ENCODE measurements at places on chromosomes 7 and 10.

DNA sequence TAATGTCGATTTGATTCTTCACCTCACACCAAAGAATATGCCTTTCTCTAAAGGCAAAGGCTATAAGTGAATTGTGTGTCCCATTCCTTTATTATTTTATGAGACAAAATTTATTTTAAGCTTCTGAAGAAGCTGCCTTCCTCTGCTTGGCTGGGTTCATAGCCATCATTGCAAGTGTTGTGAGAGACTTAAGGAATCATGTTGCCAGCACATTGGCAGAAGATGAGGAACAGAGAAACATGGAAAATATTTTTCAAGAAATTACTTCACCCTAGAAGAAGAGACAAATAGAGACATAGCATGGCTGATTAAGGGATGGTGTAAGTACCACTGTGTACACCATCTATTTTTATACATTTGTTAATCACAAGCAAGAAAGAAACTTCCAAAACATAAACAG lies 230.1 kb upstream of the SEMA3E start:
- no peak for DNase-seq

GRCh38 chr7:88169717-88170320 lies 50.0 kb downstream of the SRI start:
- no peak for DNase-seq

GRCh38 chr7:12111422-12112405 lies 99.4 kb upstream of the TMEM106B start:
- peak; percentile 86 for DNase-seq

DNA sequence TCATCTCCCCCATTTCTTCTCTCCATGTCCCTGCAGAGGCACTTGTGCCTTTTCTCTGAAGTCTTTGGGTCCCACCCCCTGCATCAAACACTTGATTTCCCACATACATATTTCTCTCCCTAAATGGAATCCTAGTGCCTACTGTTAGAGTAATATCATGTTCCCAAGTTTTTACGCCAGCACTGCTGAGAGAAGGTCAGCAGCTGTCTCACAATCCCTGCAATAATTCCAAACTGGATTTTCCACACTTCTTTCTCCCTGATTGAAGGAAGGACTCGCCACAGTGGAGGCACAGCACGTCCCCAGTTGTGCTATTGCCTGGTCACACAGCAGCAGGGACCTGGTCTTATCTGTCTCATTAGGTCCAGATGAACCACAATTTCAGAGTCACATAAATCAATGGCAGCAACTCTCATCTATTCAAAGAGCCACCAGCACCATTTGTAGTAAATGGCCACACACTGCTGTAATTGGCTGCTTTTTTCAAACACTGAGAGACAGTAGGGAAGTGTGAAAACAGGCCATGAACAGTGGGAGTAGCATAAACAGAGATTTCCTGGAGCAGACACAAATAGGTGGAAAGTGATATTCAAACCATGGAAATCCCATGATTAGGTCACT lies 605.5 kb downstream of the XPNPEP1 start:
- DNase-seq = no peak

- DNase-seq = no peak
These were observed 233.7 kb downstream of the DGKI start for GRCh38 chr7:137613006-137613525.

GRCh38 chr10:86226781-86227201 lies 139.8 kb downstream of the GRID1 start:
- no peak for DNase-seq

DNA sequence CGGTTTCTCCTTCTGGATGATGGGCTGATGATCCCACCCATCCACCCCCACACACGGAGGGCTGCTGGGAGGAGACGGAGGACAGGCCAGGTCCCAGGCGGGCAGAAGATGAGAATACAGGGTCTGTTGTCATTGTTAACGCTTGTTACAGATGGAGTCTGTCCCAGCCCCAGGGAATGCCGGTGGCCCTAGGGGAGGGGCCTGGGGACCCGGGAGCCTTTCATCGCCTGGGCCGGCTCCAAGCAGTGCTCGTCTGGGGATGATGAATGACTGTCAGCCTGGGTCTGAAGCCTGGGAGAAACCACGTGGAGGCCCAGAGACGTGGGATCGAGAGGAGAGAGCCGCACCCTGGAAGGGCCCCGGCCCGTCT lies 69.2 kb downstream of the UNCX start:
- DNase-seq = no peak

DNA sequence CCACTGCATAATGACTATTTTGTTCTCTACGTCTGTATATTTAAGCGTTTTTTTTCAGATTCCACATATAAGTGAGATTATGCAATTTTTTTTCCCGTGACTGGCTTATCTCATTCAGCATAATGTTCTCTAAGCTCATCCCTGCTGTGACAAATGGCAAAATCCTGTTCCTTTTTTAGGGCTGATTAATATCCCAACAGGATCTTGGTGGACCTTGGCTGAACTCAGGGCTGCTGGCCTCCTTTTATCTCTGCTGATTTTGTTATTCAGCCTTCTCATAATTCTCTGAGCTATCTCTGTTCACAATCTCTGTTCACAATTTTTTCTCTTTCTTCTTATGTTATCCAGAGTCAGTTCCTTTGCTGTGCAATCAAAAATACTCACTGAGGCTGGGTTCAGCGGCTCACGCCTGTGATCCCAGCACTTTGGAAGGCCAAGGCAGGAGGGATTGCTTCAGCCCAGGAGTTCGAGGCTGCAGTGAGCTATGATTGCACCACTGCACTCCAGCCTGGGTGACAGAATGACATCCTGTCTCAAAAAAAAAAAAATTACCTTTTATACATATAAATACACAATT lies 1035.9 kb upstream of the AUTS2 start:
- no peak for DNase-seq

DNA sequence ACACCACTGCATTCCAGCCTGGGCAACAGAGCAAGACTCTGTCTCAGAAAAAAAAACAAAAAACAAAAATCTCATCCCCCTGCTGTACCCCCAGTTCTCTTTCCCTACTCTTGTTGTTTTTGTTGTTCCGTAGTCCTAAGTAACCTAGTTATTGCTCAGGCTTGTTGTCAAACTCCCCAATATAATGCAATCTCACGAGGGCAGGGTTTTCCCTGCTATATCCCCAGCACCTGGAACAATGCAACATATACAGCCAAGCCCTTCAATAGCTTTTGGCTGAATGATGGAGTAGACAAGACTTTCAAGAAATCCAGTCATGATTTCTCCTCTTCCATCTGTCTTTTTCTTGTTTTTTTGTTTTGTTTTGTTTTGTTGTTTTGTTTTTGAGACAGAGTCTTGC lies 10.2 kb downstream of the ACSL5 start:
- DNase-seq = no peak

DNA sequence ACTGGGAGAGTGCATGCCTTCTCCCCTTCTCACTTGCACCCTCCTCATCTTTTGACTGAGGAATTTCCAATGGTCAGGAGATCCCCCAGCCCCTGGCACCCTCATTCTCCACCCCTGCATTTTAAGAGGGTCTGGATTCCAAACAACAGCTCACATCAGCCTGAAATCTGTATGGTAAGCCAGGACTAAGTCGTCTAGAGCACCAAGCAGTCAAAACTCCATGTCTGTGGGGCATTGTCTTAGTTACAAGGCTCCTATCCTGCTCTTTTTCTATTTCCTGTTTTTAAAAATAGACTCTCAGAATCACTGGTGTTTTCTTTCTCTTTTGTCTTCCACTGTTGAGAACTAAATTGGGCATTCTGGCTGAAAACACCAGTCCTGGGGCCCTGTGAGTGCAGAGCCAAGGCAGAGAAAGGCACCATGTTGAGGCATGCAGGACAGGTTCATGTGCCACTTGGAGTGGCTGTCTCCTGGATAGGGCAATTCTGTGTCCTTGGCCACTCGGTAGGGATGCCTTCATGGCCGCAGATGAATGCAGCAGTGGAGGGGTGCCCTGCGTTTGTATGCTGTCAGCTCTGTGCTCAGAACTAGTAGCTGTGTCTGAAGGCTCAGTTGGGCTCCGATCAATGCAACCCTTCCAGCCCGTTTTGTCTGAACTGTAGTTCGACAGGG lies 216.6 kb upstream of the YAE1 start:
- no peak for DNase-seq

GRCh38 chr7:85714043-85714578 lies 527.3 kb upstream of the SEMA3D start:
- no peak for DNase-seq

DNA sequence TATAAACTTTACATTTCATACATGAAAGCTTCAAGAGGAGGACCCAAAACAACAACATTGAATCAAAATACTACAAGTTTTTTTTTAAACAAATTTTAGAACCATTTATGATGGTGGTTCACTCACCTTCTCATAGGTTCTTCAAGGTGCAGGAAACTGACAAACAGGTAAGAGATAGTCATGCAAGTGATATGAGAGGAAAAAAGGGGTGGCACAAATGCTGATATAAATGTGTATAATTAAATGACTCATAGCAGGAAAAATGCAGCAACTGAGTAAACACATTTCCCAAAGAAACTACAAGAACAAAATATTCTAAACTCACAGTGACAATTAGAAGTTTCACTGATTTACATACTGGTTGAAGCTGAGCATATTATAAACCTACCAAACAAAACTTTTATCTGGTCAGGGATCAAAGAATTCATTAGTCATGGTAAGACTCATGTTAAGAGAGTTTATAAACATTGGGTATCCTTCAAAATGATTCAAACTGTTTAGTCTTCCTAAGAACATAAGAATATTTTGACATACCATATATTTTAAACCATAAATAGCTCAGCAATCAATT lies 14.1 kb downstream of the ZWINT start:
- DNase-seq = no peak

DNA sequence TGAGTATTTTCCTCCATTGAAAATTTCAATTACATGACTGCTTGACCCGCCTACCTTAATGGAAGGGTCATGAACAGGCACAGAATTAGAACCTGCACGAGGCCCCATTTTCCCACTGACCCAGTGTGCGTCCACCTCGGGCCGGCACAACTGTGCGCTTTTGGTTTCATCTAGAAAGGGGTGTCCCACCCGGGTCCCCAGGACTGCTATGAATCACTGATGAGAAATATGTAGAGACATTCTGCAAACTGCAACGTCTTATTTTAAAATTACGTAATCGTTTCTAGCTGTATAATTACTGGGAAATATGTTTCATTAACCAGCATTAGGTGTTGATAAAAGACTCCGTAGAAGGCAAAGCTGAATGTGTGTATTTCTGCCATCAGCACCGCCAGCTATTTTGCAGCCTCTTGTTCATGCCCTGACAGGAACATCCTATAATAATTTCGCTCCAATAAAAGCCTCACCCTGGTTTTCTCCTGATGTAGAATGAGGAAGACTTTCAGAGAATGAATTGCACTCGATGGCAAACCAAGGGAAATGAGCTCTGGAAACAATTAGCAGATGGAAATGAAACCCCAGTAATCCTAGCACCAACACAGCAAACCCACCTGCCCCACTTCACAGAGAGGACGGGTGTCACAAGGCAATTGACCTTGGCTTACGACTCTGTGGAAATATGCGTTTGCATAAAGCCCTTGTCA lies 562.1 kb downstream of the DNAJB6 start:
- no peak for DNase-seq

- no peak for DNase-seq
These were observed 2.0 kb upstream of the AOAH start for GRCh38 chr7:36726311-36726710.

GRCh38 chr10:6416892-6417512 lies 163.1 kb downstream of the PRKCQ start:
- no peak for DNase-seq

GRCh38 chr10:12588091-12588860 lies 238.9 kb downstream of the CAMK1D start:
- DNase-seq = no peak

- no peak for DNase-seq
These were observed 52.1 kb downstream of the ADRB1 start for GRCh38 chr10:114095559-114096337.

- DNase-seq = peak; percentile 64
These were observed 171.4 kb upstream of the NUPR2 start for GRCh38 chr7:56287429-56288138.

GRCh38 chr7:3591944-3592343 lies 290.9 kb downstream of the SDK1 start:
- no peak for DNase-seq

- no peak for DNase-seq
These were observed 47.2 kb downstream of the MYL10 start for GRCh38 chr7:101581891-101582290.

GRCh38 chr7:95915731-95916130 lies 143.4 kb downstream of the DYNC1I1 start:
- DNase-seq = no peak

- DNase-seq = no peak
These were observed 10.1 kb downstream of the OTUD1 start for GRCh38 chr10:23448802-23449570.

- no peak for DNase-seq
These were observed 14.7 kb downstream of the GRID2IP start for GRCh38 chr7:6536262-6537260.

DNA sequence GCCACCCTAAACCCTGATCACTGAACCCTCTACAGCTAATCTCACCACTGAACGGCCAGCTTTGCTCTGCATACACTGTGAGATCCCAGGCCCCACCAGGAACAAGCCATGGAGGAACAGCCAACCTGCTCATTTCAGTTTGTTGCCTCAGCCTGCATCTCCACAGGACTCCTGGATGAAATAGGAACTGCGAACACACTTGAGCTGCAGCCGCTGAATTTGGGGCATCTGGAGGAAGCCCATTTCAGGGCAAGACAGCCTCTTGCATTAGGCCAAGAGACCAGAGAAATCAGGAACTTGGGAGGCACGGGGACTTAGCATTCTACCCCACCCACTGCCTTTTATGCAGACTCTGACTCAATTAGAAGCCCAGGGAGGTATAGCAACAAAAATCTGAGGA lies 14.5 kb upstream of the EGR2 start:
- DNase-seq = no peak

DNA sequence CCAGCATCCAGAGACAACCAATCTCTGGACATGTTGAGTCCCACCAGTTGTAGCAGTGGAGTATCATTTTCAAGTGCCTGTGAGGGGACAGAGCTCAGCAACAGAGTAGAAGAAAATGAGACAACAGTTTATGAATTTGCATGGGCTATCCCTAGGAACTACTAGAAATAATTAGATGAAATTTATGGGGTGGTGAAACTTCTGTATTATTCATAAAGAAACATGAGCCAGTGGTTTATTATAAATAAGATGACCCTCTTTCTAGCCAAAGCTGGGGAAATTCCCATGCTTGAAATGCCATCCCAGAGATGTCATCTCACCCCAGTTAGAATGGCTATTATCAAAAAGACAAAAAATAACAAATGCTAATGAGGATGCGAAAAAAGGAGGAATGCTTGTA lies 55.1 kb upstream of the ITGB8 start:
- DNase-seq = no peak
